ENCODE measurements at places on chromosomes 2 and 18.

GRCh38 chr2:130749641-130750040 is 5.7 kb upstream of the AMER3 start:
- no peak for DNase-seq

GRCh38 chr2:239355139-239355538 is 45.7 kb downstream of the HDAC4 start:
- DNase-seq: no peak

DNA sequence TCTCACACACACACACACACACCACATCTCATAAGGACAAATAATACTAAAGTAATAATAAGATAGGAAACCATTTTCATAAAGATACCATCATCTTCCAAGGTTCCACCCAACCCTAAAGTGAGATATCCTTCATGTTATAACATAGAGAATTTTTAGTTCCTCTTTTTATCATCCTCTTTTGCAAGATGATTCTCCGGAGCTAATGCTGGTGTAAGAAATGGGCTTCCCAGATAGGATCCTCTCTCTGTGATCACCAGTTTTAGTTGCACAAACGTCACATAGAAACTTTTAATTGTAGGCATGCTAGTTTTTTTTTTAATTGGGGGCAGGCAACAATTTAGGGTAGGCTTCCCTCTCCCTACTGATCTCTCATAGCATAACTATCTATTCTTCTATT is 49.6 kb downstream of the ARHGAP25 start:
- DNase-seq: no peak

DNA sequence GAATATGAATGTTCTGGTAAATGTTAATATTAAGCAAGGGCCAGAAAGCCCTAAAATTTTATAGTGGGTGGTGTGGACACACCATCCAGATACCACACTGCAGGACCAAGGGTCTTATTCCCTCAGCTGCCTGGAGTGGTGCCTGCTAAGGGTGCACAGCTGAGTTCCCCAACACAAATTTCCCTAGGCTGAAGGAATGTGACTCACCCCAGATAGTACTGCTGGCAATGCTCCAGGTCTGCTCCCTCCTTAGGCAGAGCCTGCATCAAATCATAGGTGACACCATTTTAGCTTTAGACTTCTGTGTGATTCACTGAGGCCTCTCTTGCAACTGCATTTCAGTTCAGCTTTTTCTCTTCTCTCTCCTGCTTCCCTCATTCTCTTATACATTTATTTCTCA is 321.1 kb downstream of the SATB2 start:
- no peak for DNase-seq

GRCh38 chr18:55144193-55144930 is 185.1 kb upstream of the CCDC68 start:
- no peak for DNase-seq

DNA sequence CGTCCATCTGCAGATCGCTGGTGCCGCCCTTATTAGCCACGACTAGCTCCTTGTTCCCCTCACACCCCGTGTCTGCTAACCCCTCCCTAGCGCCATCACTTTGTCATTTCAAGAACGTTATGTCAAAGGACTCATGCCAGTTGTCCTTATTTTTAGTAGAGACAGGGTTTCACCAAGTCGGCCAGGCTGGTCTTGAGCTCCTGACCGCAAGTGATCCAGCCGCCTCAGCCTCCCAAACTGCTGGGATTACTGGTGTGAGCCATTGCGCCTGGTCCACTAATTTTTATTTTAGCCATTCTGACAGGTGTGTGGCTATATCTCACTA is 138.9 kb upstream of the HDAC4 start:
- DNase-seq: no peak

- DNase-seq: no peak
Measured at GRCh38 chr2:234587341-234588053, 90.6 kb upstream of the ARL4C start.

DNA sequence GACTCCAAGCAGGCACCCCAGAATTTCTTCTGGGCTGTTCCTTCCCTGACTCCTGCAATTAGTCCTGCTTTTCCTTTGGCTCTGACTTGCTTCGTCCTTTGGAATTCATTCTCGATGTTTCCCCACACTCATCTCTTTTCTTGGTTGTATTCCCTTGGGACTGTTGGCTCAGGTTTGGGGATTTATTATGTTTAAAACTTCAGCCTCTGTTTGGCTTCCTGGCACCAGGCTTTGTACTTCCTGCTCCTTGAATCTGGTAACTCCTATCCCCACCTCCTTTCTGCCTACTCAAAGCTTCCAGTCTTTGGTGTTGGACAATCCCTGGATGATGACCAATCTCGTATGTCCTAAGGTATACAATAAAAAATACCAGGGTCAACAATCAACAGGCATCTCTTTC is 1.8 kb upstream of the KCNE4 start:
- no peak for DNase-seq

- peak; percentile 51 for DNase-seq
Measured at GRCh38 chr2:28348149-28348567, 44.5 kb upstream of the FOSL2 start.

DNA sequence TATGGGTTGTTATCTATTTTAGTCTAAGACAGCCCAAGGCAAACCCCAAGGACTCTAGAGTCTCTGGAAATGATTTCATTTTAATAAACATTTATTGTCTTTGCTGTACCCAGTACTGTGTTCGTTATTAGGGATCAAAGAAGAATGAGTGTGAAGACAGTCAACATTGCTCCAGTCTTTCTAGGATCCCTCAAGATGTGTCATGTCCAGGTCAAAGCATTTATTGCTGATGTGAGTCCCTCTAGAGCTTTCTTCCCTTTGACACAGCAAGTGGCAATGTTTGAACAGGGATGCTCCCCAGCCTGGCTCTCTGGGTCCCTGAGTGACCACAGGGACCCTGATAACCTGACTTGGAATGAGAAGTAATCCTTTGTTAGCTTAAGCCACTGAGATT is 123.1 kb upstream of the STK17B start:
- DNase-seq: no peak

GRCh38 chr2:186732843-186733242 is 39.0 kb downstream of the FAM171B start:
- DNase-seq: no peak

DNA sequence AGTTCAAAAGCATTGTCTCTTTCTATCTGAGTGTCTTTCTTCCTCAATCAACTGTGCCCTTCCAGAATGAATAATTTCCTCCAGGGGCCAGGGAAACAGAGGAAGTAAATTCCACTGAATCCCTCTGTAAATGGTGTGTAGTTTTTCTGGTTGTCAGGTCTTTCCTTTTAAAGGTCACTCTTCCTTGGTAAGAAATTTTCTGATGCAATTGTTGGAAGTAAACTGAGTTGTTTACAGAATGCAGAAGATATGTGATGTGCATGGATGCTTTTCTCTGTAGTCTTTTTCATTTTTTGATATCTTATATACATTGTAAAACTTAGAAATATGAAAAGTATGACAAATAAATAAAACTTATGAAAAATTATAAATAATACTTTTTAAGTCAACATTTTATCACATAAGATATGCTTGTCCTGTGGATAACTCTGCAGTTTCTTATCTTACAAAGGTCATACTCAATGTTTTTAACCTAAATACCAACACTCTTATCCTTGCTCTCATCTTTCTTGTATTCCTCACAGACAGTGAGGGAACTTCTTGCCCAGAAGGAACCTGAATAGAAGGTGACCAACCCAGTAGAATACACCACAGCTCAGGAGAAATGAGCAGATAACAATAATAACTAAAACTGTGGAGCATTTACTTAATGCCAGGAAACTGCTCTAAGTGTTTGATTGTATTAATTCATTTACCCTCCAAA is 234.5 kb downstream of the METTL4 start:
- DNase-seq: no peak

- DNase-seq: no peak
Measured at GRCh38 chr2:207265869-207266268, 100.1 kb upstream of the KLF7 start.

DNA sequence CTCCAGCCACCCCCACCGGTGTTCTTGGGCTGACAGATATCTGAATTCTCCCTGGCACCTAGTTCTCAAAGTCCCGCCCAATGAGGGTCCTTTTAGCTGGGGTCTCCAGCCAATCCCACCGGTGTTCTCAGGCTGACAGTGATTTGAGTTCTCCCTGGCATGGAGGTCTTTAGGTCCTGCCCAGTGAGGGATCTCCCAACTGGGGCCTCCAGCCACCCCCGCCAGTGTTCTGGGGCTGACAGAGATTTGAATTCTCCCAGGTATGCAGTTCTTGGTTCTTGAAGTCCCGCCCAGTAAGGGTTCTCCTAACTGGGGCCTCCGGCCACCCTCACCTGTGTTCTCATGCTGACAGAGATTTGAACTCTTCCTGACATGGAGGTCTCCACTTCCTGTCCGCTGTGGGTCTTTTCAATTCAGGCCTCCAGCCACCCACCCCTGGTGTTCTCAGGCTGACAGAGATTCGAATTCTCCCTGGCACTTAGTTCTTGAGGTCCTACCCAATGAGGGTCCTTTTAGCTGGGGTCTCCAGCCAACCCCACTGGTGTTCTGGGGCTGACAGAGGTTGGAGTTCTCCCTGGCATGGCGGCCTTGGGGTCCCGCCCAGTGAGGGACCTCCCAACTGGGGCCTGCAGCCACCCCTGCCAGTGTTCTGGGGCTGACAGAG is 154.6 kb downstream of the ANKRD36 start:
- DNase-seq: no peak

- no peak for DNase-seq
Measured at GRCh38 chr18:55491616-55492015, 96.4 kb downstream of the TCF4 start.

- no peak for DNase-seq
Measured at GRCh38 chr2:54598347-54599325, 124.8 kb upstream of the EML6 start.

- no peak for DNase-seq
Measured at GRCh38 chr18:39780774-39781173, 2174.3 kb upstream of the PIK3C3 start.

DNA sequence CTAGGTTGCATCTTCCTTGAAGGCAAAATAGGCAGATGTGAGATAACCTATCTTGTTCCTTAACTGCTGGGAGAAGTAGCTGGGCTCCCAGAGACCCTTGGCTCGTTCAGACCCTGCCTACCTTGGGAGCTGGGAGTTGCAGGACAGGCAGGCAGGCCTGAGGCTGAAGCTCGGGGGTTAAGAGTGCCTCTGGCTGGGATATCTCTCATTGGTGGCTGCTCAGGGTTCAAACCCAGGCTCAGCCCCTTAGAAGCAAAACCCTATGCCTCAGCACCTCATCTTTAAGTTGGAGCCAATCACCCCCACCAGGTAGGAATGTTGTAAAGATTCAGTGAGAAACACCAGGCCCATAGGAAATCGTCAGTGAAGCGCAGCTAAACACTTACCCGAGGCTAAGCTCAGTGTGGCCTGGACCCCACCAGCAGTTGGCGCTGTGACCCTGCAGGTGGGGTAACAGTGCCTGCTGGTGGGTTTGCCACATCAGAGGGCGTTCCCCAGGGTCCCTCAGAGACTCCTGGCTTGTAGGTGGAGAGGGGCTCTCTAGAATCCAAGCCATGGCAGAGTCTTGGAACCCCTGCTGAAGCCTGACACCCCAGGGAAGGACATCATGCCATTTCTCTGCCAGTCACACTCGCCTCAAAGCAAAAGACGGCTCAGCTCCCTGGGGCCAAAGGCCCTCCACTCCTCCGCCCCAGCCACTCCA is 54.6 kb upstream of the GPR17 start:
- peak; percentile 61 for DNase-seq

GRCh38 chr2:56199492-56199891 is 15.7 kb downstream of the CCDC85A start:
- DNase-seq: no peak

GRCh38 chr2:141610564-141611175 is 520.1 kb downstream of the LRP1B start:
- no peak for DNase-seq

- DNase-seq: no peak
Measured at GRCh38 chr2:120988700-120989511, 253.2 kb downstream of the GLI2 start.

GRCh38 chr2:124822516-124822915 is 797.4 kb downstream of the CNTNAP5 start:
- DNase-seq: no peak

DNA sequence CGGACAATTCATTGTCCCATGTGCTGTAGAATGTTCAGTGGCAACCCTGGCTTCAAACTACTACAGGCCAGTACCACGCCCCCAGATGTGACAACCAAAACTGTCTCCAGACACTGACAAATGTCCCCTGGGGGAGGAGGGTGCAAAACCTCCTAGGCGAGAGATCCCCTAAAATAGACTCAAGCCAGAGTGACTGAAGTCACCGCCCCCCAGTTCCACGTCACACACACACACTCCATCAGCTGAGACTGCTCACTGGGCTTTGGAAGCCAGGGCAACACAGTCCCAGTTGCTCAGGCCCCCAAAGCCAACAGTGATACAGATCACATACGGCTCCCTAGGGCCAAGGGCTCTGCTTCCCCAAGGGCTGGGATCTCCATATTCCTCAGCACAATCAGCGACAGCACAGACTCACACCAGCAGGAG is 19.1 kb downstream of the HDAC4 start:
- peak; percentile 56 for DNase-seq

GRCh38 chr2:30225131-30225762 is 6.1 kb upstream of the LBH start:
- DNase-seq: no peak

- DNase-seq: no peak
Measured at GRCh38 chr2:14616342-14616741, 16.2 kb upstream of the LRATD1 start.

- no peak for DNase-seq
Measured at GRCh38 chr2:234914371-234915154, 37.3 kb upstream of the SH3BP4 start.

DNA sequence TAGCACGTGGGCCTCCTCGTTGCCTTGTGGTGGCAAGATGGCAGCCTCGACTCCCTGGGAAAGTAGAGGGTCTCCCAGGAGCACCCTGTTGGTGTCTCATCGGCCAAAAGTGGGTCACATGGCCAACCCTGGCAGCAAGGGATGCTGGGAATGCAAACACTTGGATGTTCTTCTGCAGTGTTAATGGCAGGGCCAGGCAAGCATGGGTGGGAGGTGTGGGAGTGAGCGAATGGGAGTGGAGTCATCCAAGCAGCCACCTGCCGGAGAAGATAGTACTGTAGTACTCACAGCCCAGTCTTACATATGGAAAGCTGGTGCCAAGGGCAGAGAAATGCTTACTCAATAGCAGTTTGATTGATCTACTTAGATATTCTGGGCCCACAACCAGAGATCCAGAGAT is 122.2 kb downstream of the INHBB start:
- no peak for DNase-seq

- DNase-seq: no peak
Measured at GRCh38 chr2:83602753-83603152, 856.3 kb downstream of the SUCLG1 start.

GRCh38 chr2:37090019-37090477 is 5.7 kb downstream of the GPATCH11 start:
- no peak for DNase-seq

- no peak for DNase-seq
Measured at GRCh38 chr2:220949466-220949865, 622.6 kb downstream of the EPHA4 start.

DNA sequence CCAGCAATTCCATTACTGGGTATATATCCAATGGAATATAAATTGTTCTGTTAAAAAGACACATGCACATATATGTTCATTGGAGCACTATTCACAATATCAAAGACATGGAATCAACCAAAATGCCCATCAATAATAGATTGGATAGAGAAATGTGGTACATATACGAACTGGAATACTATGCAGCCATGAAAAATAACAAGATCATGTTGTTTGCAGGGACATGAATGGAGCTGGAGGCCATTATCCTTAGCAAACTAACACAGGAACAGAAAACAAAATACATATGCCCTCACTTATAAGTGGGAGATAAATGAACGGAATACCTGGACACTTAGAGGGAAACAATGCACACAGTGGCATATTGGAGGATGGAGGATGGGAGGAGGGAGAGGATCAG is 355.8 kb downstream of the CCDC85A start:
- DNase-seq: no peak

Measured in stimulated activated CD4-positive, alpha-beta T cell treated with anti-CD3 and anti-CD28 coated beads, Interleukin-1b, Interleukin-23, amount 100 ng/mL, for 48 hours (primary cell).